CD4-positive, alpha-beta memory T cell (primary cell): ENCODE measurements at places on chromosomes 12 and 14.

GRCh38 chr12:88650715-88651114 is 70.4 kb upstream of the KITLG start:
- DNase-seq = no peak
- no peak overlapping the region for H3K4me3 ChIP-seq
- H3K36me3 ChIP-seq = no peaks in the 10 kb centered on the region
- no peak overlapping the region for H3K27ac ChIP-seq
- H3K27me3 ChIP-seq = no peaks in the 10 kb centered on the region
- no peaks in the 10 kb centered on the region for H3K4me1 ChIP-seq

DNA sequence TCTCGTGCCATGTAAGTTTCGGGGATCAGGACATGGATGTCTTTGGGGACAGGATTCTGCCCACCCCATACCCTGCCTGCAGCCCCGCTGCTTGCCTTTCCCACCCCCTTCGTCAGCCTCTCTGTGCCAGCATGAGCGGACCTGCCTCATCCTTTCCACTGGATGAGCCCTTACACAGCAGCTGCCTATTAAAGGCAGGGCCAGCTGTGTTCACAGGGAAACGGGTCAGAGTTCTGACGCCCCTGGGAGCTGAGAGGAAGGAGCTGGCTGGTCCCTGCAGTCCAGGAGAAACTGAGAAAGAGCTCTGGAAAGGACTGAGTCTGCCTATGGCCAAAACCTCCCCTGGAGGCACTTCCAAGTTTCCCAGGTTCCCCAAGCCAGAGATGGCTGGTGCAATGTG is 83.5 kb upstream of the NCOR2 start:
- no peak overlapping the region for H3K27ac ChIP-seq
- H3K27me3 ChIP-seq = no peaks in the 10 kb centered on the region
- H3K36me3 ChIP-seq = no peaks in the 10 kb centered on the region

DNA sequence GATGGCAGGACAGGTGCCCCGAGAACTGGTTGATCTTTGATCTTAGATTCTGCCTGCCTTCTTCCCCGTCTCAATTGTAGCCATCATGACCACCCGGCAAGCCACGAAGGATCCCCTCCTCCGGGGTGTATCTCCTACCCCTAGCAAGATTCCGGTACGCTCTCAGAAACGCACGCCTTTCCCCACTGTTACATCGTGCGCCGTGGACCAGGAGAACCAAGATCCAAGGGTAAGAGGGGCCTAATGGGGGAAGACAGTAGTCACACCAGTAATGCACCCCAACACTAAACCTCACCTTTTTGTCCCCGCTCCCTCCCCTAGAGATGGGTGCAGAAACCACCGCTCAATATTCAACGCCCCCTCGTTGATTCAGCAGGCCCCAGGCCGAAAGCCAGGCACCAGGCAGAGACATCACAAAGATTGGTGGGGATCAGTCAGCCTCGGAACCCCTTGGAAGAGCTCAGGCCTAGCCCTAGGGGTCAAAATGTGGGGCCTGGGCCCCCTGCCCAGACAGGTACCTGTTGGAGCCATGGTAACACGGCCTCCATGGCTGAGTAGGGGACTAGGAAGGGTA is 556 bp downstream of the TROAP start:
- DNase-seq = no peak
- peak overlapping the region; percentile 51 for H3K27ac ChIP-seq
- H3K27me3 ChIP-seq = no peaks in the 10 kb centered on the region
- peak overlapping the region; percentile 77 for H3K4me3 ChIP-seq
- H3K4me1 ChIP-seq = peaks cover 14% of the 10 kb centered on the region

- DNase-seq = no peak
- no peak overlapping the region for H3K27ac ChIP-seq
- no peaks in the 10 kb centered on the region for H3K36me3 ChIP-seq
- H3K4me3 ChIP-seq = no peak overlapping the region
These were observed 54.4 kb downstream of the PELI2 start for GRCh38 chr14:56172571-56172971.

GRCh38 chr14:65096323-65097089 is 5.8 kb downstream of the MAX start:
- H3K27me3 ChIP-seq = no peaks in the 10 kb centered on the region
- no peak overlapping the region for H3K4me3 ChIP-seq
- H3K36me3 ChIP-seq = peaks cover 57% of the 10 kb centered on the region
- no peak for DNase-seq
- peaks cover 82% of the 10 kb centered on the region for H3K4me1 ChIP-seq
